ENCODE measurements at places on chromosomes 2 and 18.

GRCh38 chr2:146748046-146748445, 1096.8 kb upstream of the ACVR2A start:
- DNase-seq: no peak

GRCh38 chr2:190696792-190697398, 48.0 kb downstream of the NAB1 start:
- no peak for DNase-seq

- DNase-seq: no peak
Measured at GRCh38 chr2:212911011-212911410, 240.4 kb downstream of the IKZF2 start.

DNA sequence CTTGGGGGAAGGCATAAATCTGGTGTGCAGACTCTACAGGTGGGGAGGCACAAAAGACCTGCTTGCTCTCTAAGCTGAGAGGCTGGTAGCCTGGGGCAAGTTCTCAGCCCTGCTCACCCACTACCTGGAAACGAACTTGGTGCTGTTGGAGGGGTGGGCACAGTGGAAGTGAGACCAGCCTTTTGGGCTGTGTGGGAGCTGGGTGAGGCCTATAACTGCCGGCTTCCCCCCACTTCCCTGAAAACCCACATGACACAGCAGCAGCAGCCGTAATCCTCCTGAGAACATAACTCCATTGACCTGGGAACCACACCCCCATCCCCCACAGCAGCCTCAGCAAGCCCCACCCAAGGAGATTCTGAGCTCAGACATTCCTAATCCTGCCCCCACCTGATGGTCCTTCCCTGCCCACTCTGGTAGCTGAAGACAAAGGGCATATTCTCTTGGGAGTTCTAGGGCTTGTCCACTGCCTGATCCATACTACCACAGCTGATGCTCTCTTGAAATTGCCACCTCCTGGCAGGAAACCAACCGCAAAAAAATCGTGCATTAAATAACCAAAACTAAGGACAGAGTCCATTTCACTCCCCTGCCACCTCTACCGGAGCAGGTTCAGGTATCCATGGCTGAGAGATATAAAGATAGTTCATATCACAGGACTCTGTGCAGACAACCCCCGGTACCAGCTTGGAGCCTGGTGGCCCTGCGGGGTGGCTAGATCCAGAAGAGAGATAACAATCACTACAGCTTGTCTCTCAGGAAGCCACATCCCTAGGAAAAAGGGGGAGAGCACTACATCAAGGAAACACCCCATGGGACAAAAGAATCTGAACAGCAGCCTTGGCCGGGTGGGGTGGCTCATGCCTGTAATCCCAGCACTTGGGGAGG, 178.1 kb downstream of the NDUFA10 start:
- no peak for DNase-seq

All from fibroblast of skin of right quadriceps (primary cell).